ENCODE measurements at places on chromosomes 4 and X.

DNA sequence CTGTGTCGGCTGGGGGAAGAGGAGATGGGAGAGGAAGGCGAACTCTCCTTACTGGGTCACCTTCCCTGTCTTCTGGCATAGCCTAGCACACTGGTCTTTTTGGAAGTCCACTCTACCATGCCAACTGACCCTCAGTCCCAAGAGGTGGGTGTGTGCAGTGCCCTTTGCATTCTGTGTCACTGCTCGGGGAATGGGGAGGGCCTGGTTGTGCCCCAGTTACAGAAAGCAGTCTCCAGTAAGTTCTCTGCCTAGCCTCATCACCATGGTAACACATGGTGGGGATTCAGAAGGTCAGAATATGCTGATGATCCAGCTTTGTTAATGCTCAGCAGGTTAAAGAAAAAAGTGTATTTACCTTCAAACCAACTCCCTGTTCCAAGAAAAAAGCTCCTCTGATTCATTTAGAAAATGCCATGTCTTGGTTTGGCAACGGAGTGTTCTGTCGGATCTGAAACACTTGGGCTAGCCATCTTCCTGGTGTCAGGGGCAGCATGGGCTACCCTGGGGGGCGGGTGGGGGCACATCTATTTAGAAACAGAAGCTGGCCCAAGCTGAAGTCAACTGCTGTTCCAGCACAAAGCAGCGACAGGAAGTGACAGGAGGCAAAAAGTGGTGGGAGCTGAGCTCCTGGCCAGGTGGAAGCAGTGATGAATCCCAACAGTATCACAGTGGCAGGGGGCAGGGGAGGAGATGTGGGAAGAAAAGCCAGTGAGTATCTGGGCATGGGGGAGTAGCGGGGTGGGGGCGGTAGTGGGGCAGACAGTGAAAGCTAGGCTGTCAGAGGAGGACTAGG lies 37.0 kb downstream of the NSG1 start:
- no peak for DNase-seq

DNA sequence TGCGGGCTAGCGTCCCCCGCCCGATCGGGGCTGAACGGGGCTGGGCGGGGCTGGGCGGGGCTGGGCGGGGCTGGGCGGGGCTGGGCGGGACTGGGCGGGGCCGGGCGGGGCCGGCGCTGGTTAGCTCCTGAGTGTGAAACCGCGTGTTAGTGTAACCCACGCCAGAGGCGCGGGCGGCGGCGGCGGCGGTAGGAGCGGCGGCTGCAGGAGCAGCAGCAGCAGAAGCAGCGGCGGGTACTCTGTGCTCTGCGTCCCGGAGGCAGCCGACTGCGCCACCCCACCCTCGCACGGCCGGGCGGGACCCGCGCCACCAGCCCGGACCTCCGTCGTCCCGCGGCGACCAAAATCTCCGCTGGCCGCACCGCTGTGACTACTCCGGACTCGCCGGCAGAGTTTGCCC lies 128.1 kb downstream of the LAS1L start:
- no peak for DNase-seq

GRCh38 chr4:36420111-36420679 lies 138.8 kb downstream of the DTHD1 start:
- DNase-seq, result no peak

DNA sequence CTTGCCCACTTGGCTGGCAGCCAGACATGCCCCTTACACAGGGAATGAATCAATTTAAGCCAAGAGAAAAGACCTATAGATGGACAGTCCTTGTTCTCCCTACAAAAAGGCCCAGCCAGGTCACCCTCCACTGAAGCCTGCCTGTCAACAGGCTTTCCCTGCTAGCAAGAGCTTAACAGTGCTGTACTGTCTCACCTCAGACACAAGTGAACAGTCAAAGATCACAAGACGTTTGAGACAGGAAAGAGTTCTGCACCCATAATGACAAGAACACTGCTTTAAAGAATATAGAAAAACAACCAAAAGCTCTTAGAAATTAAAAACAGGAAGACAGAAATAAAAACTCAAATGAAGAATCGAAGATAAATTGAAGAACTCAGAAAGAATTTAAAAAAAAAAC lies 4.6 kb downstream of the RNF175 start:
- DNase-seq, result no peak

DNA sequence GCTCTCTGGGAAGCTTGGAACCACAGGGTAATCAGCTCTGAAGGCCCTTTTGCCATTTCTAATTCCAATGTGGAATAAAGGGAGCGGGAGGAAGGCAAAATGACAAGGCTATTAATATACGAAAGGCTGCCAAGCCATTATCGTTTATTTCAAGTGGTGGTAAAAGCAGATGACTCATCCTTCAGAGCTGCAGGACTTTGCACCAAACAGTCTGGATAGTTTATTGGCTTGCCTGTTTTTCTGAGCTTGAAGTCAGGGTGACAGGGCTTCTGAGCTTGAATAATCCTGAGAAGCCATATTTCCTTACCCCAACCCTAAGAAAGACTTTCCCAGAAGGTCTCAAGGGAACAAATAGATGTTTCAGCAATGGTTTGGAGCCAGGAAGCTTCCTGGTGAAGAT lies 7.7 kb upstream of the GABRE start:
- DNase-seq, result no peak

GRCh38 chr4:41622787-41623186 lies 84.8 kb downstream of the LIMCH1 start:
- DNase-seq, result no peak

GRCh38 chr4:114807759-114808404 lies 209.3 kb downstream of the UGT8 start:
- no peak for DNase-seq

DNA sequence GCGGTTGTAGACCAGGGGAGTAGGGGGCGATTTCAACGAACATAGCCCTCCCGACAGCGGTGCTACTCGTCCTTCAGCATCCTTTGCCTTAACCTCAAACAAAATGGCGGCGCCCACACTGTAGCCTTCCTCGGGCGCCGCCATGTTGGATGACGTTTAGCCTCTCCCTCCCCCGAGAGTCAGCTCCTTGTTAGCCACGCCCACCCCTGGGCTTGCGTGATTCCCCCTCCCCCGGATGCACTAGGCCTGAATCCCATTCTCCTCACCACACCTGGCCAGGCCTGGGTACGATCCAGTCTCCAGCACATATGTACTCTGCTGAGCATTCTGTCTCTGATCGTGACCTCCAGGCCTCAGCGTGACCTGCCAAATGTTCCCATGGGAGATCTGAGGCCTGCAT lies 49.0 kb upstream of the ZNF157 start:
- DNase-seq, result no peak

DNA sequence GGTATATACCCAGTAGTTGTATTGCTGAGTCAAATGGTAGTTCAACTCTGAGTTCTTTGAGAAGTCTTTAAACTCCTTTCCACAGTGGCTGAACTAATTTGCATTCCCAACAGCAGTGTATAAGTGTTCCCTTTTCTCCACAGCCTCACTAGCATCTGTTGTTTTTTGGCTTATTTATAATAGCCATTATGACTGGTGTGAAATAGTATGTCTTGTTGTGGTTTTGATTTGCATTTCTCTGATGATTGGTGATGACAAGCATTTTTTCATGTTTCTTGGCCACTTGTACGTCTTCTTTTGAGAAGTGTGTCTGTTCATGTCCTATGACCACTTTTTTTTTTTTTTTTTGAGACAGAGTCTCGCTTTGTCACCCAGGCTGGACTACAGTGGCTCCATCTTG lies 30.5 kb downstream of the GPR50 start:
- no peak for DNase-seq

DNA sequence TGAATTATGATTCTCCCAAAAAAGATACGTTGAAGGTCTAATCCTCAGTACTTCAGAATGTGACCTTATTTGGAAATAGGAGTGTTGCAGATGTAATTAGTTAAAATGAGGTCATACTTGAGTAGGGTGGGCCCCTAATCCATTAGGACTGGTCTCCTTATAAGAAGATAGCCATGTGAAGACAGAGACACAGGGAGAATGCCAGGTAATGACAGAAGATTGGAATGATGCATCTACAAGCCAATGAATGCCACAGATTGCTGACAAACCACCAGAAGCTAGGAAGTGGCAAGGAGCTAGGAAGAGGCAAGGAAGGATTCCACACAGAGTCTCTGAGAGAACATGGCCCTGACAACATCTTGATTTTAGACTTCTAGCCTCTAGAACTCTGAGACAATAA lies 7.4 kb upstream of the RPS6KA3 start:
- DNase-seq, result no peak

GRCh38 chrX:154990496-154990895 lies 32.0 kb downstream of the F8 start:
- DNase-seq, result no peak

DNA sequence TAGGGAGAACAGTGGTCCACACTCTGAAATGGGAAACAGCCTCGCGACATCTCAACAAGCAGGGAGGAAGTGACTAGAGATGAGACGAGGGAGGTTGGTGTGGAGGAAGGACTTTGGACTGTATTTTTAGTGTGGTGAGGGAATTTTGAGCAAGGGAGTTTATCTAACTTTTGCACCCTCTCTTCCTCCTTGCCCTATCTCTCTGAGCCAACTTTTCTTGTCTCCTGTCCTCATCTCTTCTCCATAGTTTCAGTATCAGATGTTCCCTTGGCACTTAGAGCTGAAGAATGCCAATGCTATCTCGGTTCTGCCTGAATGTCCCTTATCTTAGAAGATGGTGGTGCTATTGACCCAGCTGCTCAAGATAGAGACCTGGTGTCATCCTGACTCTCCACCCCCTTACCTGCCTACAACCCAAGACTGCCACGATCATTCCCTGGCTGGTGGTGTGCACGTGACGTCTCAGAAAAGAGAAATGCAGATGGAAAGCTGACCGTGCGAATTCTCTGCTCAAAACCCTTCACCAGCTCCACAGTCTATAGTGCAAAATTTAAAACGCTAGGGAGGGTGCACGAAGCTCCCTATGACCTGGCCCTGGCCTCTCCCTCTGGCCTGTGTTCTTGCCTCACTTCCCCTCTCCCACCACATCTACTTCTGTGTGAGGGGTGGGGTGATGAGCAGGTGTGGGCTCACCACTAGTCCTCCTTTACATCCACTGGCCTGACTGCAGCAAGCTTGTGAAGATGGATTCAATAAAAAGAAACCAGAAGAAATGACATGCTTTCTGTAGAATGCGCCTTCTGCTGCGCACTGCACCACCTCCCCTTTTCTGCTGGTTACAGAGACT lies 20.9 kb downstream of the MPP1 start:
- no peak for DNase-seq

GRCh38 chrX:154378059-154378798 lies 866 bp upstream of the EMD start:
- no peak for DNase-seq

DNA sequence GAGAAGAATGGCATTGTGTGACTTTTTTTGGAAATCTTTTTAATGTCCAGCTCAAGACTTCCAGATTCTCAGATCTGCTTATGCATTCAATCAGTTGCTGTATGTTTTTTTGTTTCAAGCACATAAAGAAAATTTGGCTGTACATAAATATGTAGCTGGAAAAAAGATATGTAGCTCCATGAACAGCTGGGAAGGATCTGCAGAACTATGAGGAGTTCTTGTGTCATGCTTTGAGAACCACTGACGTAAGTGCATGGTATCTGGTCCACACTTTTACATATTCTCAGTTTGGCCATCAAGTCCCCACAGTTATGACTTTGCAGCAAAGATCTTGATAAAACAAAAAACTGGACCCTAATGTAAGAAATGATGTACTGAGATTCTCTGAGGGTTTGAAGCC lies 165.9 kb downstream of the KIT start:
- no peak for DNase-seq

GRCh38 chrX:65821721-65822496 lies 154.5 kb downstream of the MSN start:
- DNase-seq, result no peak

DNA sequence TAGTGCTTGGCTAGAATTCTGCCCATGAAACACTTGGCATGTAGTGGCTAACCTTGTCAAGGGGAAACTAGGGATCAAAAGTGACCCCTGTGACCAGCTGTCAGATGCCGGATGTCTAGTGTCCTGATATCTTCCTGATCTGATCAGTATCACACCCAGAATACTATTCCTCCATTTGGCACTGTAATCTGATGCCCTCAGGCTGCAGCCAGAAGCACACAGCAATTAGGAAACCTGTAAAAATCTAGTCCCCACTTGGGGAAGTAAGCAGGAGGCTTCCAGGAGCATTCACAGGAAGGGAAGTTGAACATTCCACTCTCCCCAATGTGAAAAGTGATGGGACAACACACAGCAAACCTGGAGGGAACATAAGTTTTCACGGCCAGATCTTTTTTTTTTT lies 125.1 kb downstream of the HS6ST2 start:
- no peak for DNase-seq

DNA sequence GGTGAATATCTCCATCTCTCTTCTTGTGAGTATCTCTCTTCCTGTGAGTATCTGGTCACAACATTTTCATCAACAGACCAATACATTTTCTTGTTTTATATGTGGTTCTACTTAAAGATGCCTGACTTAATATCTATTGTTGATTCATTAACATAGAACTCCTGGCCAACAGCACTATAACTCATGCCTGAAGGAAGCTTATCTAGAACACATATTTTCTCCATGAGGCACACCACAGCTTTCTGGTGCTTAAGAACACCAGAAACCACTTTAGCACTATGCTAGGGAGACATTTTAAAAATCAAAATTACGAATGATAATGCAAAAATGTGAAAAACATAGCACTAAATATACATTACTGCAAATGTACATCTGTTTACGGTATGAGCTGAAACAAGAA lies 190.4 kb downstream of the GABRB1 start:
- no peak for DNase-seq

DNA sequence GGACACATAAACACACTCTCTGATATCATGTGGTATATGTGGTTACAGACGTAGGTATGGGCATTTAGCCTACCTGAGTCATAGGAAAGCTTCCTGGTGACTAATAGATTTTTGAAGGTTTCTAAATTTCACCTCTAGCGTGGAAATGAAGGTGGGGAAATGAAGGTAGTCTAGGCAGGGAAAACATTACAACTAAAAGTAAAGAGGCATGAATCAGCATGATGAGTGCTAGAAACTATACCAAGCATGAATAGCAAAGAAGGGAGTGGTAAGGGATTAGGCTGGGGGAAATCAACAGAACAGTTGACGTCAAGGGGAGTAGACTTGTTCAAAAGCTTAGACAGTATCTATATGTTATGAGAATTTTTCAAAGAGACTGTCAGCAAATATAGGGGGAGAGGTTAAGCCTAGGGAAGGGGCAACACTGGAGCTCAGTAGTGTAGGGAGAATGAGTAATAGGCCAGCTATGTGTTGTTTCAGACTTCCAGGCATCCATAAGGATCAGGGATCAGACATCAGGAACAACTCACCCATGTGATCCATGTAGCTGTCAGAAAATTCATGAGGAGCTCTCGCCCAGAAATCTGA lies 279.3 kb upstream of the DIPK2B start:
- no peak for DNase-seq

DNA sequence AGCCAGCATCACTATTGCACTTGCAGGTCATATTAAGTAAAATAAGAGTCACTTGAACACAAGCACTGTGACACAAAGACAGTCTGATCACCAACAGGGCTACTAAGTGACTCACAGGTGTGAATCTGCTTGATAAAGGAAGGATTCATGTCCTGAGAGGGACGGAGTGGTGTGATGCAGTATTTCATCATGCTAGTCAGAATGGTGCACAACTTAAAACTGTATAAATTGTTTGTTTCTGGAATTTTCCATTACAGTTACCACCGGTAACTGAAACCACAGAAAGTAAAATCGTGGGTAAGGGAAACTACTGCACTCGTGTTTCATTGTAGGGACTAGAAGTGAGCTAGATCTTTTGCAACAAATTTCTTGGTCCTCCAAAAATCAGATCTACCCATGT lies 109.7 kb downstream of the ELOVL6 start:
- no peak for DNase-seq

GRCh38 chr4:102022343-102022742 lies 231.8 kb downstream of the BANK1 start:
- DNase-seq, result no peak
